Upper lobe of right lung (tissue), 1 donor: ENCODE measurements at places on chromosomes 12 and 14. TPM values are rescaled to one million over a fixed set of nuclear protein-coding genes. Genes with fewer than 3 reads are reported as not detected.

DNA sequence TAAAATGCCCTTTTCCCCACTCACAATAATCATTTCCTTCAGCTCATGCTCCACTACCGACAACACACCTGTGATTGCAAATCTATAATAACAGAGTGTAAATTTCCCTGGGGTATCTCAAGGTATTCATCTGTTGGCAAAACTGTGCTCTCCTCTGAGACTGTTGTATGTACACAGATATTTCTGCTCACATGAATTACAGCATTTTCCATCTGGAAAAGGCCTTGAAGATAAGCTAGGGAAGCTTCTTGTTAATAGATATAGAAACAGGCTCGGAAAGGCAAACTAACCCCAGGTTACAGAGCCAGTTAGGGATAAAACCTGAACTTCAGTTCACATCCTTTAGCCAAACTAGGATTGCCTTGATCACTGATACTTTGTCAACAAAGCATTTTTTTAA lies 210.4 kb upstream of the KRR1 start:
- DNase-seq = no peak

ACSS3 gene
- 35.9 TPM for total RNA-seq

GRCh38 chr12:105177208-105177607 lies 58.8 kb downstream of the APPL2 start:
- no peak for DNase-seq

- DNase-seq = no peak
These were observed 1012.1 kb downstream of the BCL11B start for GRCh38 chr14:98259881-98260280.

LARP4 gene
- total RNA-seq = 63.6 TPM

CAPZA3 gene
- total RNA-seq = not detected

- no peak for DNase-seq
These were observed 11.6 kb upstream of the SPTB start for GRCh38 chr14:64891173-64891838.

DNA sequence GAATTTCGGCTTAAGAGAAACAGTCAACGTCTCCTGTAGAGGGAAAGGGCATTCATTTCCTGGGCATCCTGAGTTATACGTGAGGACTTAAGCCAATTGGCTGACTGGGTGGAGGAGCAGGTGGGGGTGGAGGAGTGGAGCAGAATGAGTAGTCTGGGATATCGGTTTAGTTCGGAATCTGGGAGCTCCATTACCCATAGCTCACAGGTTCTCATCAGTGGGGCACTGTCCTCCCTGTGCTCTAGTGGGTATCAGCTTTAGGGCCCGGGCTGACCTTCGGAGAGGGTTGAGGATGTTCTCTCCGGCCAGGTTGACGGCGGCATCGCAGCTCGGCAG lies 704 bp downstream of the SDR39U1 start:
- no peak for DNase-seq

DNA sequence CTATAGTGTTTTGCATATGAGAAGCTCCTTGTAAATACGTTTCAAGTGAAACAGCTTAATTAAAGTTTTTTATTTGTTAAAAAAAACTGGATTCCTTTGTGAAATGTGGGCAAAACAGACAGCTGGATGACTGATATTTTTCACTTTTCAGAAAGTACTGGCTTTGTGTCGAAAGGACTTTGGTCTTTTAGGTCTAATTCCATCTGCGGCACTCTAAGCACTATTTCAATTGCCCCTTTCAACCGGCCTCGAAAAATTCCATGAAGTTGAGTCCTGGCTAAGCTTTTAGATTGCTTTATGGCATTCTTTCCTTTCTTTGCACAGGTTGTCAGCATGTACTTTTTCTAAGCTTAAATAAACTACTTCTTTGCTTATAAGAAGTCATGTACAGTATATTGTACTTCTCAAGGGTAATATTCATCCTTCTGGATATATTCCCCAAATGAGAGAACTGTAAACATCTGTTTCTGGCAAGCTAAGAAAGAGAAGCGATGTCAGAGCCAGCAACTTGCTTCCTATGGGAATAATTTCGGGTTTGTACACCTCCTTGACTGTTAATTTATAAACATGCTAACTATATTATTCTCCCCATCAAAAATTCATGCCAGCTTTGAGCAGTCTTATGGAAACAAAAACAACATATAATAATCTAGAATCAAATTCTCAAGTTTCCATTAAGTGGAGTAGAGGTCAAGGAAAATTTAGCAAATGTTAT lies 611.3 kb downstream of the ETNK1 start:
- DNase-seq = no peak

DNA sequence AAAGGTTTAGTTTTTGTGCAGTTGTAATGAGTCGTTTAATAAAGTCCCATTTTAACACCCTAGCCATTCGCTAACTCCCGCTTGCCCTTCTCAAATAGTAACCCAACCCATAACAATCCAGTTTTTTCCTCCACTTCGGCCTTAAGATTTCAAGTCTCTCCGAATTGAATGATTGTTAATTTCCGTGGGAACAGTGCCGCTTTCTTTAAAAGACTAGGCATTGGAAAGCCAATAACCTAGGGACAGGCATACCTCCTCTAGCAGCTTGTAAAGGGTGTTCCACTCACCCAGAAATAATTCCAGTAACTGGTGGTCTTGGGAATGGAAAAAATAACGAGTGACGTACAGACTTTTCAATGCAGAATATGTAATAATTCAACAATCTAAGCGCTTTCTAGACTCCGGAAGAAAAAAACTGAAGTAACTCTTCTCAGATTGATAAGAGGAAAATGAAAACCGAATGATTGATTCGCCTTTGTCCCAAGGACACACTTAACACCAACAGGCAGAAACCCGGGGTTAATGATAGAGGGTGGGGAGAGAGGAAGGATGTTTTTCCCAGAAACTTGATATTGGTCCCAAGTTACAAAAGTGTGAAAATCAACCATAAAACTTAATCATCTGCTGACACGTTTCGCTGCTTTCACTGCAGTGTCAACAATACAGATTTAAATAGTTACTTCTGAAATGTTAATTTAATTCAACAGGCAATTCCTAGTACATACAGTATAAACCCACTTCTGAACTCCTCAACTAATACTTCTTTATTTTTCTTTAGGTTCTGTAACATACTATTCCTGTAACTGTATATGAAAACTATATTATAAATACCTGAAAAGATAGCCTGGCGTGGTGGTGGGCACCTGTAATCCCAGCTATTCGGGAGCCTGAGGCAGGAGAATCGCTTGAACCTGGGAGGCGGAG lies 1.0 kb upstream of the SINHCAF start:
- no peak for DNase-seq

GRCh38 chr12:50988051-50988450 lies 35.7 kb downstream of the HIGD1C start:
- no peak for DNase-seq

- DNase-seq = no peak
These were observed 20.6 kb upstream of the PKP2 start for GRCh38 chr12:32917094-32917611.

PTPRQ gene
- total RNA-seq = 9.8 TPM

GRCh38 chr12:50110127-50110761 lies 1.8 kb upstream of the COX14 start:
- DNase-seq = peak; percentile 83

TRIAP1 gene
- total RNA-seq = 21.1 TPM

KRT71 gene
- not detected for total RNA-seq

ALDH1L2 gene
- 5.0 TPM for total RNA-seq

PLEKHG7 gene
- total RNA-seq = not detected

DNA sequence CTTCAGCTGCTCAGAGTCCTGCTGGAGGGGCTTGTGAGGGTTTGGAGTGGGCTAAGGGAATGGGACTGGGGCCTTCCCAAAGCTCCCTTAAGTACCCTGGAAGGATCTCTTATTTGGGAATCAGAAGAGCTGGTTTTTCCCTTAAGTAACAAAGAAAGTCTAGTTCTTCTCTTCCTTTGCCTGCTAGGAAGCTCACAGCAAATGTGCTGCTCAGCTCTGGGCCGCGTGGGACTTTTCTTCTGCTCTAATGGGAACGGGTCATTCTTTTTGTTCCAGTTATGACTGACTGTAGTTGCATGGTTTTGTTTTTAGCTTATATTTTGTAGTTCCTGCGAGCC lies 6.0 kb downstream of the KIF26A start:
- DNase-seq = no peak

GRCh38 chr12:88558340-88558867 lies 21.9 kb downstream of the KITLG start:
- DNase-seq = no peak

FGD4 gene
- total RNA-seq = 65.5 TPM

DNA sequence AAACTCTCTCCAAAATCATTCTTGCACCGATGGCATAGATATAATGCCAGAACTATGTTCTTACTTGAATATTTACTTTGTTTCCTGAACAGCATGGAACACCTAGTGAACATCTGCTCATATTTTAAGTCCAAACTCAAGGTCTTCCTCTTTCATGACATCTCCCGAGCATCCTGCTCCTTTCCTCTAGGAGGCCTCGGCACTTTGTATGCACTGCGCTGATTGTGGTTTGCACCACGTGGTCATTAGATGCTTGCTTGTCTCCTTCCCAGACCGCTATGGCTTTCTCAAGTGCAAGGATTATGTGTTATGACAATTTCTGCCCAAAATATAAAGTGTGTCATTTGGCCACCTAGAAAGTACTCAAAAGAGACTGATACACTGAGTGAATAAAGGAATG lies 912.0 kb downstream of the GALC start:
- DNase-seq = no peak

SYT10 gene
- total RNA-seq = not detected

DNA sequence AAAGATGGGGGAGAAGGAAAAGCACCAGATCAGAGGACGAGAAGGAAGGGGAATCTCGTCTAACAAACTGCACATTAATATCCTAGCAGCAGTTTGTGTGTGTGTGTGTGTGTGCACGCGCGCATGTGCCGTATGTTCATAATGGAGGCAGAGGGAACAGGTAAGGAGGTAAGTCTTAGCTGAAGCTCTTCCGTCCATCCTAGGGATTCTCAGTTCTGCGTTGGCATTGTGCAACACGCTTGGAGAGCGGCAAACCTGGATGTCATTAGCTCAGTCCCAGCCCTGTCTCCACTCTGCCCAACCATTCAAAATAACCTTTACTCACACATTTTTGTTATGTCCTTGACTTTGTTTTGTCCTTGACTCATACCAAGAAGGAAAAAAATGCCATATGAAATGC lies 1.6 kb upstream of the C1R start:
- DNase-seq = peak; percentile 42

TPPP2 gene
- not detected for total RNA-seq

DNA sequence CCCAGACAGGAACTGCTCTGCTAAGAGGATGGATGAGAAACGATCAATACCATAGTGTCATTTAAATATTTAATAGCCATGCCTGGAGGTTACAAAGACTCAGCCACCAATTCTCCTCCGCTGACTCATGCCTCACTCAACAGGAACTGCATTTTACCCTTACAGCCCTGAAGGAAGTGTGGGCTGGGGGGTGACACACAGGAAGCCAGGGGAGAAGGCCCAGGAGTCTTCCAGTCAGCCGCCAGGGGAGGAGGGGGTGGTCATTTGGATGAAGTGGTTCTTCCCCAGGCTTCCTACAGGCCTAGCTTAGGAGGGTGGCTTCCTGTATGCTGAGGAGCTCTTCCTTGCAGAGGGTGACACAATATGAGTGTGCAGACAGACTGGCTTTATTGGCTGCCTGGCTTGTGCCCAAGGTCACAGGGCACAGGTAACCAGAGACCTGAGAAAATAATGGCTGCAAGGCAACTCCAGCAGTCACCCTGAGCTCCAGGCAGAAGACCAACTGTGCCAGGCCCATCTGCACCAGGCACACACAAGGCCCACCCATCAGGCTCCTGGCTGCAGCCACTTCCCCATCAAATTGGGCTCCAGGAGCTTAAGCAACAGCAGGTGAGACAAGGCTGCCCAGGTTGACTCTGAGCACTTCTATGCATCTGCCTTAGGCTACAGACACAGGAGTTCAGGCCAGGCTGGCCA lies 30.6 kb upstream of the RPLP0 start:
- no peak for DNase-seq

MLXIP gene
- total RNA-seq = 57.4 TPM

- no peak for DNase-seq
These were observed 57.2 kb upstream of the CAPRIN2 start for GRCh38 chr12:30811966-30812365.

DNA sequence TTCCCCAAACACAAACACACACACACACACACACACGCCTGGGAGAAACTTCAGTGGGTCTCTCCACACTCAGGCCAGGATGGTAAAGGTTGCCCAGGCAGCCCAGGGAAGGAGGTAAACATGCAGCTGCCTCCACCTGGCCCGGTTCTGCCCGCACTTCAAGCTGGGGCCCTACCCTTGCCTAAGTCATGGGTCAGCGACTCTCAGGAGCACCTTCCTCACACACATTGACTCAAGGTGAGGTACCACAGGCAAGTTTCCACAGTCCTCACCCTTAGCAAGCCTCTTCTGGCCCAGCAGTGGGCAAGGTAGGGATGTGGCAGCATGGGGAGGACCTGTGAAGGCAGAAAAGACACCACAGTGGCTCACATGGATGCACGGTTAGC lies 14.1 kb upstream of the FAIM2 start:
- DNase-seq = peak; percentile 33

TEX52 gene
- total RNA-seq = not detected

EML5 gene
- 2.3 TPM for total RNA-seq

GRCh38 chr12:47110011-47110541 lies 30.3 kb upstream of the AMIGO2 start:
- DNase-seq = no peak

APOF gene
- not detected for total RNA-seq

OR6C76 gene
- total RNA-seq = not detected
